Thyroid gland (tissue), 4 donors: ENCODE measurements at places on chromosomes 3 and 15. TPM values are rescaled to one million over a fixed set of nuclear protein-coding genes. Genes with fewer than 3 reads are reported as not detected.
A peak's percentile ranks its signal among the peaks of the same experiment; 100 is the strongest.

Gene ATP2B2
- 0.15 TPM for total RNA-seq

- H3K27ac ChIP-seq = no peak overlapping the region
- no peak for DNase-seq
- H3K4me1 ChIP-seq = no peaks in the 10 kb centered on the region
- no peak overlapping the region for H3K4me3 ChIP-seq
Measured at GRCh38 chr3:188066141-188066540, 87.8 kb upstream of the LPP start.

- H3K4me1 ChIP-seq = peaks cover 17% of the 10 kb centered on the region
- H3K36me3 ChIP-seq = peaks cover 12% of the 10 kb centered on the region
- H3K4me3 ChIP-seq = peak within 1 kb of the TSS; percentile 73
- H3K27me3 ChIP-seq = no peaks in the 10 kb centered on the region
Measured at GRCh38 chr15:40569129-40569953, at the start of gene RPUSD2. RPUSD2 (plus strand) TSS chr15:40569299; CDS start chr15:40569338, 39 bp downstream.

GRCh38 chr15:97748576-97748975, 211.9 kb upstream of the ARRDC4 start:
- DNase-seq = no peak
- H3K4me1 ChIP-seq = no peaks in the 10 kb centered on the region
- no peak overlapping the region for H3K27ac ChIP-seq
- H3K4me3 ChIP-seq = no peak overlapping the region

DNA sequence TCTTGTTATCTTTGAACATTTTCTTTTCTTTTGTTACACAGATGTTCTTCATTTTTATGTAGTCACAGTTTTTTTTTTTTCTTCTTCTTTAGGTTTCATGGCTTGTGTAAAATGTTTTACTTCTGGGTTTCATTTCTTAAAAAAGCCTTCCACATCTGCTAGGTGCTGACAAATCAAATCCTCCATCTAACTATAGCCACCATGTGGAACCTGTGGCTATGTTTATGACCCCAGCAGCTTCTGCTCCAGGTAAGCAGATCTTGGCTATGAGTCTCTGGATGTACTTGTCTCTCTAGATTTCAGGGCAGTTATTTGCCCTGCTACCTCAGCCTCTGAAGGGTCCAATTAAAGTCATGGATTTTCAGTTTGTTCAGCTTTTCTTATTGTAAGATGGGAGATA, 44.5 kb downstream of the OXSM start:
- no peak overlapping the region for H3K4me3 ChIP-seq
- no peaks in the 10 kb centered on the region for H3K36me3 ChIP-seq
- DNase-seq = no peak
- H3K4me1 ChIP-seq = no peaks in the 10 kb centered on the region
- H3K27me3 ChIP-seq = no peaks in the 10 kb centered on the region
